Brain (organoid and tissue), 16 donors: ENCODE measurements at places on chromosomes 3 and 15. TPM values are rescaled to one million over a fixed set of nuclear protein-coding genes. Genes with fewer than 3 reads are reported as not detected.

TTC21A gene
- polyA plus RNA-seq: 1.7 TPM

GOLGA6D gene
- not detected for polyA plus RNA-seq

GPR87 gene
- not detected for polyA plus RNA-seq

ACTL6A gene
- 104 TPM for polyA plus RNA-seq

ESYT3 gene
- polyA plus RNA-seq: 0.53 TPM

LYZL4 gene
- polyA plus RNA-seq: not detected

DNA sequence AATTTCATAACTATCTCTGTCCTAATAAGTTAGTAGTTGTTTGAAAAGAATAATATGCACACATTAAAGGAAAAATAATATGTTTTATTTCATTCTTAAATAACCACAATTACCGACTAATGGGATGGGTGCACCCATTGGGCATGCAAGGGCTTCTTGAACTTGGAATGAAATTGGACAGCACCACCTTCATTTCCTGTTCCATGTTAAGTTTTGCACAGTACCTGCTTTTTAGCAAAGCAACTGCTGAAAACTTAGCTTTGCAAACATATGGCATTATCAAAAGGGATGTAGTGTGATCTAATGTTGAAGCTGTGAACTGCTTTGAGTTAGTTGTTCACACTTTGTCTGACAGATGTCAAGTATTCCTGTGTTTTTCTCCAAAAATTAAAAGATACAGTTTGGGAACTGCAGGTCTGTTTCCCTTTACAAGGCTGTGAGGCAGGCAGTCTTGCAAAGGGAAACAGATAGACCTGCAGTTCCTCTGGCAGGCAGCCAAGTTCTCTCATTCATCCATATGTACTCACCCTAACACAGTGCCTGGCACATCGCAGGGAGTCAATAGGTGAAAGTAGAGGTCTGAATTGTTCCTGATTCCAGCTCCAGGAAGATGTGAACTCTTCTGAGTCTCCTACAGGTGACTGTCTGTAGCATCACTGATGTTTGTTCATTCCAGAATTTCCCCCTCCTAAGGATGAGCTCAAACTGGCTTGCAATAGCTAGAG is 64.3 kb upstream of the GOLGA8B start:
- DNase-seq: peak; percentile 12

DNA sequence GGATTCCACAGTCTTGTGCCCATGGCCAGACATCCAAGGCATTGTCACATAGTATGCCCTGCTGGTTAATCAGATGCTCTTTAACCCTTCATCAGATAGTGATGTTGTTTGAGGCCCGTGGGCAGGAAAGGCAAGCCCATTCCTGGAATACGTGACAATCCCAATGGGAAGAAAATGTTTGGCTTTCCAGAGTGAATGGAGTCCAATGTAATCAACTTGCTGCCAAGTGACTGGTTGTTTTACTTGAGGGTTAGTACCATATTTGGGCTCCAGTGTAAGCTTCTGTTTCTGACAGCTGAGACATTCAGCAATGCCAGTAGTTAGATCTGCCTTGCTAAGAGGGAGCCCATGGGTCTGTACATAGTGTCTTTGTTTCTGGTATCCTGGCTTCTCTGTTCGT is 31.3 kb downstream of the RPL39L start:
- no peak for DNase-seq

DNA sequence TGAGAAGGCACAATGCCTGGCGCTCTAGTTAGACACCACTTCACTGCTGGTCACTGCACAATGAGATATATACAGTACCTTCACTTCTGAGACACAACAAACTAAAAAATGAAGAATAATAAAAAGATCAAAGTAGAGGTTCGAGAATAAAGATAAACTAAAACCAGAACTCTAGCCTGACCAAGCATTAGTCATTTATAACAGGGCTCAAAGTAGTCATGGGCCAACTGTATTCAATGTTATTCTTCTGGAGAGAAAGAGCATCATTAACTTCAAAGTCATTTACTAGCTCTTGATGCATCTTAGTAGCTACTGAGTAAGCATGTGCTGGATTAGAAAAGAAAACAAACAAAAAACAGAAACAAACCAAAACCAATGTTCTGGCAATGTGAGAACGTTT is 145.2 kb downstream of the SSR3 start:
- DNase-seq: no peak

DNA sequence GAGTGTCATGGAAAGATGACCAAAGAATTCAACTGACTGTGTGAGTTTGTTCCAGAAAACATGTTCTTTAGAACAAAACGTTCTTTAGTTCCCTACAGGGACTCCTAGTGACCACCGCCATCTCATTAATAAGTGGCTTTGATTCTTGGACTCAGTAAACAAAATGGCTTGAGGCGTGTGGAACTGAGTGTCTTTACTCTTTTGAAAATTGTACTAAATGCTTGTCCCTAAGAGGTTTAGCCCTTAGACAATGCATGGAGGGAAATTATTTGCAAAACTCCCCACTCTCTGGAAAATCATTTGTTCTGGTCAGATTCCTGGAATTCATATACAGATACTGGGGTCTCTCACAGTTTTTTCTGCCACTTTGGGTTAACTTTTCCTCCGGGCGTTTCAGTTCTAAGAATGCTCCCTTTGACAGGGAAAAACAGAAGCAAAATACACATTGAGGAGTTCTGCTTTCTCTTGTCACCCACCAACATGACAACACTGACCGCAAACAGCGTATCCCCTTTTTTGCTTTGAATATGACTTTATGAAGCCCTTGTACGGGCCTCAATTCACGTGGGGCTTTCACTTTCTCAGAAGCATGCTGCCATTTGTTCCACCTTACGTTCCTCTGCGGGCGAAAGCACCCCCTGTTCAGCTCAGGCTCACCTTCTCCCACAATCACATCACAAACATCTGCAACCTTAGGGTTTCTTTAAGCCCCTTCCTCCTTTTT is 15.3 kb upstream of the NRROS start:
- no peak for DNase-seq

- DNase-seq: no peak
Observed at GRCh38 chr15:39625451-39625850, 44.6 kb downstream of the THBS1 start.

- peak; percentile 47 for DNase-seq
Observed at GRCh38 chr3:192514081-192514753, 213.1 kb downstream of the FGF12 start.

DNA sequence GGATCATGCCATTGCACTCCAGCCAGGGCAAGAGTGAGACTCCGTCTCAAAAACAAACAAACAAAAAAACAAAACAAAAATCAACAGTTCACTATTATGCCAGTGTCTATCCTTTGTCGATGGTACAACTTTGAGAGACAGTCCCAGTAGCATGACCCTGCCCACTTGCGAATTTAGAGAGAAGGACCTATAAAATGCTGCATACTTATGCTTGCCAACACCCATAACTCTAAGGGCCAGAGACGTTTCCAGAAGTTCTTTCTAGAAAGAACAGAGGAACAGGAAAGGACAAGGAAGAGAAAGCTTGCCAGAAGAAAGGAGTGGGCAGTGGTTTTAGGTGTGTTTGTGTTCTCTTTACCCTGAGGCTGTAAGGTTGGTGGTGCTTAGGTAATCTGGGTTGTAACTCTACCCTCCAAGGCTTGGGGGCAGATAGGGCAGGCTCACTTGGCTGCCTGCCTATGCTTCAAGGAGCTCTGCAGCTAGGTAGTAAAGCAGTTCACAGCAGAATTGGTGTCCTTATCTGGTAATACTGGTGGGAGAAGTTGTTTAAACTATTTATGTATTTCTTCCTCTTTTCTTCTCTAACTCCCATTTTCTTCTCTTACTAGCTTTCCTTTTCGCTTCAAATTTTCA is 50.6 kb upstream of the SPPL2A start:
- no peak for DNase-seq

DNA sequence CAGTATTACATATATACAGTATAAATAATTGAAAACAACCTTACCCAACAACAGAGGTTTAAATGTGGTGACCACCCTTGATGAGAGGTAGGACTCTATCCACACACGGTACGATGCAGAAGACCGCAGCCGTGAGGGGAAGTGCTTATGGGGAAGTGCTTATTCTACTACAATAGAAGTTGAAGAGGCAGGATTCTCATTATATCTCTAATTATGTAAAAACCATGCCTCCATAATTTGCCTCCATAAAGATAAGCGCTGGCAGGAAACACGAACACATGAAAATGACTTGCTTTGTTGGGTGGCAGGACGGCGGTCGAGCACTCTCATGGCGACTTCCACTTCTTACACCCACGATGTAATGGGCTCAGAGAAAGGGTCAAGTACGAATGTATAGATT is 7.2 kb upstream of the MUC13 start:
- DNase-seq: no peak

- DNase-seq: no peak
Observed at GRCh38 chr3:29226706-29227105, 54.2 kb upstream of the RBMS3 start.

DNA sequence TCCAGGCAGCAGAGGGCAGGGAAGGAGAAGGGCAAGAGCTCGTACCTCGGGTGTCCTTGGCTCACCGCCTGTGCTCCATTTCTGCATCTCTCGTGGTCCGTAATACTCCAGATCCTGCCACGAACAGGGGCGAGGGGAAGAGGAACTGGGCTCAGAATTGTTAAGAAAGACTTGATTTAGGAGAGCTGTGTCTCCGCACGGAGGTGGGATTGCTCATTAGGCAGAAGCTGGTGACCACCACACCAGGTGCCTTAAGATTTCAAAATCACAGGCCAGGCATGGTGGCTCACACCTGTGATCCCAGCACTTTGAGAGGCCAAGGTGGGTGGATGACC is 37.2 kb upstream of the BDH1 start:
- DNase-seq: no peak

- peak; percentile 79 for DNase-seq
Observed at GRCh38 chr3:131821191-131821762, 213.5 kb downstream of the CPNE4 start.

GRCh38 chr3:174398761-174399160 is 460.4 kb upstream of the NAALADL2 start:
- no peak for DNase-seq

- DNase-seq: peak; percentile 39
Observed at GRCh38 chr15:93121973-93122910, 33.2 kb upstream of the RGMA start.

DNA sequence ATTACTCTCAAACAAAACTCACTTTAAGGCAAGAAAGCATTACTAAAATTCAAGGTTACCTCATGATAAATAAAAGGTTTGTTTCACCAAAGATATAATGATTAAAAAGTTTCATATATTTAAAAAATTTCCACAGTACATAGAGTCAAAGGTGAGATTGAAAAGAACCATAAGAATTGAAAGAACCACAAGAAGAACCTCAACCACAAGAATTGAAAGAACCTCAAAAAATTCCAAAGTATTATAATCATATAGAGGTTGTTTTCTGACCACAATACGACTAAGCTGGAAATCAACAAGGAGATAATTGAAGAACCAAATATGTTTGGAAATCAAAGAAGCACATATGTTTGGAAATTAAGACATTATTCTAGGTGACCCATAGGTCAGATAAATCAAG is 52.7 kb downstream of the SLC25A36 start:
- DNase-seq: no peak

- DNase-seq: no peak
Observed at GRCh38 chr15:95604634-95605036, 725.9 kb upstream of the NR2F2 start.

GRCh38 chr3:43296565-43296964 is 10.2 kb downstream of the SNRK start:
- no peak for DNase-seq

DNA sequence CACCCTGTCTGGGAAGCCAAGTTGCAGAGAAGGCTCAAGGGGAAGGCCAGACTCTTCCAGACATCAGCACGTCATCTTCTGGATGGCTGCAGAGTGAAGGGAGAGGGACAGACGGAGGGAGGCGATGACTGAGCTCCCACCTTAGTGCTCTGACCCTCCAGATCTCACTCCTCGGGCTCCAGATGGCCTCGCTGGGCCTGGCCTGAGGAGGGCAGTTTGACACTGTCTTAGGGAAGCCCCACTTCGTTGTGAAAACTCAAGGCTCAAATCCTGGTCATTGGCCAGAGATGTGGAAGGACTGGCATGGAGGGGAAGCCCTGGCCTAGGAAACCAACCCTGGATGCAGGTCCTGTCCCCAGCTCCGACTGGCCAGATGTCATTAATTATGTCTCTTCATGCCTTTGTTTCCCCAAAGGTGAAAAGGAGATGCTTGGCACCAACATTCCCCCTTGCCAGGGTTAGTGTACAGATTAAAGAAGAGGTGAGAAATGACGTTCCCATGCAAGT is 70.4 kb downstream of the ADCY5 start:
- no peak for DNase-seq
